ENCODE measurements at places on chromosomes 5 and 9.

DNA sequence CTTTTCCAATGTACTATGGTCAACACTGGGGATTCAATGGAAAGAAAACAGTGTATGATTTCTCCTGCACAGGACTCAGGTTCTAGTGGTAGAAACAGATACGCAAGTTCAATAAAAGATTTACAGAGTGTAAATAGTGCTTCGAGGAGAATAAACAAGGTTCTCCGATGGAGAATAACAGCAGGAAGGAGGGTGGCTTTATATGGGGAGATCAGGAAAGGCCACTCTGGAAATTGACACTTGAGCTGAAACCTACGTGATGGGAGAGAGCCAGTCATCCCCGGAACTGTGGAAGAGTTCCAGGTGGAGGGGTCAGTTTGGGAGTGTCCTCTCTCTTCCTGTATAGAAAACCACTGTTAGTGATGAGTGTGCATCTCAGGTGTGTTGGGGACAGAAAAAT is 65.9 kb downstream of the GARNL3 start:
- DNase-seq: no peak

GRCh38 chr5:132962429-132963021 is 909 bp downstream of the AFF4 start:
- DNase-seq: no peak

DNA sequence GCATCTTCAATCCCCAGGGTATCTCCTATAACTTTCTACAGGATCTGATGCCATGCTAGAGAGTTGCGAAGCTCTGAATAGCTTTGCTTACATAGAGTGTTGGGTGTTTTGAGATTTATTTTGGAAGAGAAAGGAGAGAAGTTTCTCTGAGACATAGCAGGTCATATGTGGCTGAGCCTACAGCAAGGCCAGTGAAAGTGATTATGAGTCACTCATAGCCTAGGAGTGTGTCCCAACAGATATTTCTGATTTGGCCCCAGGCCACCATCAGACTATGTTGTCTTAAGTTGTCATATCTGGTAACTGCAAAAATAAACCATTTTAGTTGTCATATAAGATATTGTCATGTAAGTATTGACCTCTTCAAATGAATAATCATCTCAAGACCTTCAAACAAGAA is 132.0 kb upstream of the RAI14 start:
- no peak for DNase-seq

DNA sequence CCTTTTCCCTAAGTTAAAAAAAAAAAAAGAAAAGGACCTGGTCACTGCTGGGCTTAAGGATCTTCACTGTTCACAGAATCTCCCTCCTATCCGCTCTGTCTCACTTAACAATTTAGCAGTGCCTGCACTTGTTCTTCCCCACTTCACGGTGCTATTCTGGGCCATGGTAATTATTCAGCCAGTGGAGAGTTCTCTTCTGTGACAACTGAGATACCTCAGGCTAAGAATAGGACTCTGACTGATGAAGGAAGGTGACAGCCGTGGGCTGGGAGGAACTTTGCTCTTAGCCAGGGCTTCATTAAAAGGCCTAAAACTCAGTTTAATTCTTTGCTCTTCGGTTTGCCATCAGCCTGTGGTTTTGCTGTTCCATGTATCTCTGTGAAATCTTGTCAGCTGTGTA is 51.9 kb upstream of the ENTREP1 start:
- no peak for DNase-seq

GRCh38 chr9:70340572-70340971 is 73.9 kb downstream of the KLF9 start:
- no peak for DNase-seq

All from stimulated activated CD8-positive, alpha-beta memory T cell treated with anti-CD3 and anti-CD28 coated beads, Interleukin-15, amount 100 ng/mL, for 4 hours (primary cell).